Suppressor macrophage treated with lipopolysaccharide for 4 hours (primary cell): ENCODE measurements at places on chromosomes 7 and 10.
A peak's percentile ranks its signal among the peaks of the same experiment; 100 is the strongest.

DNA sequence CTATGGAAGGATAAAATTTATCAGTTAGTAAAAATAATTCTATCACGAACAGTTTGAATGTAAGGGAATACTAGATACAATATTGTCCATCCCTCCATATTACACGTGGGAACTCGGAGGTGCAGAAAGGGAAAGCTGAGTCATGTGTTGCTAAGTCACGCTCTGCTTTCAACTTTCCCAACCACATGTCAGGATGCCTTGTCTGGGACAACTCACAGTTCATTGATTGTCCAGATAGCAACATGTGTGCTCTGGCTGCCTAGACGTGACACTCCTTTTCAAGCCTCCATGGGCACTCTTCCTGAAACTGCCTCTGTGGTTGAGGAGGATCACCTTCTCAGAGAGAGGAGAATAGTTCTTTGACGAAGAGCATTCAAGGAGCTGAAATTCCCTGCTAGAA, 808.1 kb downstream of the GRID1 start:
- no peak for DNase-seq

- DNase-seq: peak; percentile 71
These were observed 49.5 kb upstream of the ZPBP start for GRCh38 chr7:50142425-50143017.

DNA sequence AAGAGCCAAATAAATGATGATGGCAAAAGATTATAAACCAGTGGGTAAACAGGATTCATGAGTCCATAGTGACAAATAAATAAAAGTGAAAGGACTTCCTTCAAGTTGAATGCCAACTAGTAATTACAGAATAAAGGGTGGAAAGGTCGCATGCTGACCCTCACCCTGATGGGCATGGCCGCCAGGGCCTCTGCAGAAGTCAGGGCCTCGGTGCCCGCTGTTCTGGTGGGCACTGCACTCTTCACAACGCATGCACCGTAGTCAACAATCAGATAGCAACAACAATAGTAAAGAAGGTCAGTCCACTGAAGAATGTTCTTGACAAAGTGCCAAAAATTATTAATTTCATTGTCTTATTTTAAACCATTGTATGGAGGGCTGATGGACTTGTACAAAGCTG, 123.2 kb upstream of the LANCL2 start:
- no peak for DNase-seq

DNA sequence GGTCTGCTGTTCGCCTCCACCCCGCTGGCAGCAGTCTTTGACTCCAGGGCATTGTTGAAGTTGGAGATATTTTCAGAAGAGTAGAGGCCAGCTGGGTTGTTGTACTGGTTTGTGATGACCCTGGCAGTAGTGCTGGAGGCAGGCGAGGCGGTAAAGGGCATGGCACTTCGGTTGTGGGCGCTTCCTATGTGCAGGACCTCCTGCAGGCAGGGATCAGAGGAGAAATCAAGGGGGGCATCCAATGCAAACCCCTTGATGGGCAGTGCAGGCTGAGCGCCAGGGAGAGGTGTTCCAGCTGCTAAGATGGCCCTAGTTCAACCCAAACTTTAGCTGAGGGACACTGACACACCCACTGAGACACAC, 27.0 kb downstream of the PDLIM1 start:
- DNase-seq: no peak

- no peak for DNase-seq
These were observed 58.2 kb upstream of the SLC25A13 start for GRCh38 chr7:96380111-96380512.

GRCh38 chr10:2921956-2922680, 145.2 kb upstream of the PFKP start:
- no peak for DNase-seq

GRCh38 chr10:116109481-116109880, 163.5 kb downstream of the GFRA1 start:
- no peak for DNase-seq

DNA sequence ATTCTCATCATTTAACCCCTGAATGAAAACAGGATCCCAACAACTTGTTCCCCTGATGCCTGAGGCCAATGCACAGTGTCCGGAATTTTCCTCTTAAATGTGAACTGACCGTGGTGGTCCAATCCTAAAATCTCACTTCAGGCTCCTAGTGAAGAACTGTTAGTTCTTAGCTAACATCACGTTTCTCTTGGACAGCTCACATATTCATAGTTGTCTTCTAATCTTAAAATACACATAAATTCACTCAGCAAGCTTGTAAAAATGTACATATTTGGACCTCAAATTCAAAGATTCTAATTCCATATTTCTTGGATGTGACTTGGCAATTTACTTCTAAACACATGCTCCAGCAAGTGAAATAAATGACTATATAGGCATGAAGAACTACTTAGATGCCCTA, 297.2 kb downstream of the PCDH15 start:
- DNase-seq: no peak

- peak; percentile 70 for DNase-seq
These were observed 255.7 kb upstream of the MKLN1 start for GRCh38 chr7:131071786-131072504.

DNA sequence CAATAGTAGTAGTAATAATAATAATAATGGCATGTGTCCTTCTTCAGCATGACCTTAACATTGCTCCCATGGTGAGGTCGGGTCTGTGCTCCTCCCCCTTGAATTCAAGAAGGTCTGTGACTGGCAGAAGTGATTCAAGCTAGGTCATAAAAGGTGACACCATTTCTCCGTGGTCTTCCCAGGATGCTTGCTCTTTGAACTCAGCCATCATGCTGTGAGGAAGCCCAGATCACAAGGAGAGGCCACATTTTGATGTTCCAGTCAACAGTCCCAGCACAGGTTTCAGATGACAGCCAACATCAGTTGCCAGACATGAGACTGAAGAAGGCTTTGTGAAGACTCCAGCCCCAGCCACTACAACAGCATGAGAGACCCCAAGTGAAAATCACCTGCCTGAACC, 83.9 kb downstream of the SEPTIN14 start:
- no peak for DNase-seq

GRCh38 chr7:832167-832967, at the start of gene SUN1:
TSS of gene SUN1 (plus strand) at chr7:832476. CDS start at chr7:832525, 49 bp downstream.
- DNase-seq: no peak

DNA sequence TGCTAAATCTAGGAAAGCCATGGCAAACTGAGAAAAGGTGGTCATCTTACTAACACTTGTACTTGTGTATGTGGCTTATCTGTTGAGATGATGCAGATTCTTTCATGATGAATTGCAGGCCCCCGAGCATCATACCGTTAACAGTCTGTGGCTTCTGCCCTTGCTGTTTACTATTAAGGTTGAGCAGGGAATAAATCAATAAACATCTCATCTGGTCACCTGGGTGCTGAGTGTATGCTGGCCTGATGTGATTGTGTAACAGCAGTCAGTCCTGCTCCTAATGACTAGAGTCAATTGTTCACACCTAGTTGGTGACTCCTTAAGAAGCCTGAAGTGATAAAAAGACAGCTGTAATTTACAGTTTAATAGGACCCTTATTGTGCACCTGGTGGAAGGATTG, 8.3 kb upstream of the GNAT3 start:
- no peak for DNase-seq

GRCh38 chr10:49761789-49762565, at the start of gene OGDHL:
TSS of gene OGDHL (minus strand) at chr10:49762323. CDS start at chr10:49758592, 3,731 bp downstream.
- peak; percentile 44 for DNase-seq

DNA sequence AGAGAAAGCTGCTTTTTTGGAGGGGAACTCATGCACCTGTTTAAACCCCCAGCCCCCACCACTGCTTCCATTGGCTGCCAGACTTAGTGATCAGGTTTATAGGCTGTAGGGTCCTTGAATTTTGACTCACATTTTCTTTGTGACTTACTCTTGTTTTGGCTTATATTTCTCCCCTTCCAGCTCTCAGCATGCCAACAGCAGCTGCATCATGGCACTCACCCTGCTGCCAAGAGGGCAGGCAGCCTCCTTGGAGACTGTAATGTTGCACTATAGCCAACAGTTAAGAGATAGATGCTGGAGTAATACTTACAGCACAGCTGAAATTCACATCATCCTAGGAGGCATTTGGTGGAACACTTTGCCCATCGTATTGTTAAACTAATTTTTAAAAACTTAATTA, 98.0 kb upstream of the GLCCI1 start:
- no peak for DNase-seq

DNA sequence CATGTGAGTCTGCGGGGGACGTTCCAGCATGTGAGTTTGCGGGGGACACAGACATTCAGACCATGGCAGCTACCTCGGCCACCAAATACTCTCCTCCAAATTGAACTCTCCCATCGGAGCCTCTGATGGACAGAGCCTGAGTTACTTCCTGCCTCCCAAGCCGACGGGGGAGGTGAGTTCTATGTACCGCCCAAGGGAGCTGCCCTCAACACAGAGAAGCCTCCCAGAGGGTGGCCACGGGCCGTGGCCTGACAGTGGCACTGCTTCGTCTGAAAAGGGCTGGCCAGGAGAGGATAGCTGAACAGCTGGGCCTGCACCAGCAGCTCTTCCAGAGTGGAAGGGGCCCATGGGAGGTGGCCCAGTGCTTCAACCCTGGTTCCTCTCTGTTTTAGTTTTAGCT, 274.5 kb upstream of the PPP2R2D start:
- DNase-seq: no peak

- no peak for DNase-seq
These were observed 111.9 kb upstream of the IGFBP3 start for GRCh38 chr7:46032942-46033341.

DNA sequence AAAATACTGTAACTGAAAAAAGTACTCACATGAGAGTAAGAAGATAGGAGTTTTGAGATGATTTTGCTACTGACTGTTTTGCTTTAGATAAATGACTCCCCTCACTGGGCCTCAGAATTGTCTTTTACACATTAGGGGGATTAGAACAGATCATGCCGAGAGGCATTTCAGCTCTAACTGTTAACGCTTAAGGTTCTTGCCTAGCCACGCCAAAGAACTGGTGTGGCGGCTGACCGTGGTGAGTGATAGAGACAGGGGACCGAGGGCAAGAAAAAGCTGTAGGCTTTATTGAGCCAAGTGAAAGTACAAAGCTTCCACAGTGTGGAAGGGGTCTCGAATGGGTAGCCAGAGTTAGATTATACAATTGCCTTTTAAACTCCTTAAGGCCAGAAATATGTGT, 368.5 kb upstream of the MYO3A start:
- no peak for DNase-seq

DNA sequence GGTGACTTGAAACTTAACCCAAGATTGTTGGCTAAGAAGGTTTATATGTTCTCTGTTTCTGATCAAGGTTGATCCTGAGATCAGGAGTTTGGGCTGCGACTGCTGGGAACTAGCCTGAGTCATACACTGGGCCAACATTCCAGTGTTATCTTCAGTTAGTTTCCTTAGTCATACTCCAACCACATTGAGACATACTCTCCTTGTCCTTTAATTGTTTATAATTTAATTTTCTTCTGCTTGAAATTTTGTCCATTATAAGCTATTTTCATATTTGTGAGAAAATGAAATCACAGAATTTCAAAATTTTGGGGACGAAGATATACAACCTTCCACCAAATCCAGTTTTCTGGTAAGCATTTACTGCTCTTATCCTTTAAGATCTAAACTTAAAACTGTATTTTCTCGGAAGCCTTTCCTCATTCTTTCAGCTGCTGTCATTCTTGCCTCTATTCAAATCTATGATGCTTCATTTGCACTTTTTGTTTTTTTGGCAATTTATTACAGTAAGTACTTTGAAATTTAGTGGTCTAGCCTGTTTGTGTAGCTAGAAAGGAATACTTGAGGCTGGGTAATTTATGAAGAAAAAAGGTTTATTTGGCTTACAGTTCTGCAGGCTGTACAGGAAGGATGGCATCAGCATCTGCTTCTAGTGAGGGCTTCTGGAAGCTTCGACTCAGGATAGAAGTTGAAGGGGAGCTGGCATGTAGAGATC, 63.4 kb upstream of the POT1 start:
- no peak for DNase-seq

DNA sequence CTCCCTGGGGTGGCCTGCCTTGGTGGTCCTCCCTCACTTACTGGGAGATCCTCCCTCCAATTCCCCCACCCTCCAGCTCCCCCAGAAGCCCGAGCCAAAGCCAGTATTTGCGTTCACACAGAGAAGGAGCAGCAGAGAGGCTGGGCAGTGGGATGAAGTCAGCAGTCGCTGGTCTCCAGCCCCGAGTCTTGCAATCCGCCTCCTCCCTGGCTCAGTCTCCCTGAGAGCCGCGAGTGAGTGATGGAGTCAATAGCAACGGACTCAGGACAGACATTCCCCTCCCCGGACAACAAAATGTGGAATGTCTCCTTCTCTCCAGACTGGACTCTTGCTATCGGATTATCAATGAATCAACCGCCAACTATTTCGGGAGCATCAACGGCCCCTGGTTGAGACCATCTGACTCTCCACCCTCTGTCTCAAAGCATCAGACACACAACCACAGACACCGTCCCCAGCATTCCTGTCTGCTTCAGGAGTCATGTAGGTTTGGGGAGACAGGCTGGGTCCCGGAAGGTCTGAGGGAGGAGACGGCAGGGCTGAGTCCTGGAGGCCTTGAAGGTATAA, 178.4 kb downstream of the SH3PXD2A start:
- DNase-seq: no peak

GRCh38 chr7:22875470-22875869, 52.8 kb upstream of the TOMM7 start:
- no peak for DNase-seq

- no peak for DNase-seq
These were observed 6.8 kb downstream of the VIPR2 start for GRCh38 chr7:159137906-159138305.

DNA sequence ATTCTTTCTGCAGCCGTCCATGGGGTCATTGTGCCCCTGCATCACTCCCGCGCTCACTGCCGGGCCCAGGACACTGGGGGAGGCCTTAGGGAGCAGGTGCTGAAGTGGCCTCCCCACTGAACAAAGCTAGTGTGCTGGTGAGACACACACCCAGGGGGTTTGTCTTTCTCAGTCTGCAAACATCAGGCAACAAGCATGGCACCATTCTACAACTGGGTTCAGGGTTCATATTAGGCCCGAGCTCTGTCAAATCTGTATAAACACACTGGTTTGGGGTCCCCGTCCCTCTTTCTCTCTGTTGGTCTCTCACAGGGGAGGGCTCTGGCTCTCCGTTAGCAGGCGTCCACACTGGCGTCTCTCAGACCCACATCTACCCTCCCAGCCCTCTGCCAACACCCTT, 11.1 kb upstream of the PPP2R2D start:
- DNase-seq: no peak

- peak; percentile 3 for DNase-seq
These were observed 55.2 kb downstream of the EGFR start for GRCh38 chr7:55073976-55074528.

GRCh38 chr7:78095549-78095948, 297.0 kb downstream of the PHTF2 start:
- DNase-seq: no peak

GRCh38 chr10:99487125-99487807, 45.5 kb upstream of the NKX2-3 start:
- DNase-seq: no peak

DNA sequence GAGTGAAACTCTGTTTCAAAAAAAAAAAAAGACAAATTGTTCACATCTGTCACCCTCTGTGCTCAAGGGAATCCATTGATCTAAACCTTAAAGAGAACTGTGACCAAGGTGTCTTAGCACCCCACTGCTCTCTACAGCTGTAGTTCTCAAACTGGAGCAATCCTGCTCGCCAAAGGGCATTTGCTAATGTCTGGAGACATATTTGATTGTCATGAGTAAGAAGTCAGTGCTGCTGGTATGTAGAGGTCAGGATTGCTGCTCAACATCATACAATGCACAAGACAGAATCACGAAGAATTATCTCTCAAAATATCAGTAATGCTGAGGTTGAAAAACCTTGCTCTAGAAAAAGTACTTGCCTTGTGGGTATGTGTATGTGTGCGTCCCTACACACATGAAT, 30.0 kb downstream of the ABLIM1 start:
- no peak for DNase-seq
